Stimulated activated CD8-positive, alpha-beta memory T cell treated with anti-CD3 and anti-CD28 coated beads, Interleukin-4, amount 100 ng/mL, for 1 hour (primary cell): ENCODE measurements at places on chromosomes 5 and 9.

- DNase-seq, result no peak
Measured at GRCh38 chr5:151961557-151961956, 36.9 kb upstream of the GLRA1 start.

DNA sequence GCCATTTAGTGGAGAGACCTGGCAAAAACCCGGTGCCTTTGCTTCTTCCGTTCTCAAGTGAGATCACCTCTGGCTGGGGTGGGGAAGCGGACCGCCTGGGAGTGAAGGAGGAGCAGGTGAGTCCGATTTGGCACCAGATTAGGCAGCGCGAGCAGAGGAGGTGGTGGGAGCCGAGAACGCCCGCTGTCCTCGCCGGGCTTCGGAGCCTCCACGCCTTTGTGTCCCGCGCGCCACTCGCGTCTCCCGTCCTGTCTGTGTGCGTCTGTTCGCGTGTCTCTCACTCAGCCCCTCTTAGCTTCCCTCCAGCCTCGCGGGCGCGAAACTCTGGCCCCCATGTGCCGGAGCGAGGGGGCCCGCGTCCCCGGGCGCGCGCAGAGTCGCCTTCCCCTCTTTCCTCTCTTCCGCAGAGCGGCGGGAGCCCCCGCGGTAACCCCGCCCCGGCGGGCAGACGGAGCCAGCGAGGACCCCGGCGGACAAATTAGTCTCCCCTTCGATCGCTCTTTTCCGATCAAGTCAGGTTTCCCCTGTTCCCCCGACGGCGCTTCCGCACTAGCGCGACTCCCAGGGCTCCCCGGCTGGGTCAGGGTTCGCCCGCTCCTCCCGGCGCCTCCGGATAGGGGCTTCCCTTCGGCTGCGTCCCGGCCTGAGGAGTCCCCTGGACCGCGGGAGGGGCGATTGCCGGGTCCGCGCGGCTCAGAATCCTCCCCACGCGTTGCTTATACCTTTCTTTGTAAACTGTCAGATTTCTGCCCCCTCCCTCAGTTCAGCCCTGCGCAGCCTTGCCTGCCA, 7.1 kb downstream of the POU4F3 start:
- no peak for DNase-seq

GRCh38 chr5:28580616-28581015, 1542.2 kb upstream of the CDH9 start:
- DNase-seq, result no peak

- no peak for DNase-seq
Measured at GRCh38 chr5:139974661-139975060, 68.4 kb downstream of the NRG2 start.

DNA sequence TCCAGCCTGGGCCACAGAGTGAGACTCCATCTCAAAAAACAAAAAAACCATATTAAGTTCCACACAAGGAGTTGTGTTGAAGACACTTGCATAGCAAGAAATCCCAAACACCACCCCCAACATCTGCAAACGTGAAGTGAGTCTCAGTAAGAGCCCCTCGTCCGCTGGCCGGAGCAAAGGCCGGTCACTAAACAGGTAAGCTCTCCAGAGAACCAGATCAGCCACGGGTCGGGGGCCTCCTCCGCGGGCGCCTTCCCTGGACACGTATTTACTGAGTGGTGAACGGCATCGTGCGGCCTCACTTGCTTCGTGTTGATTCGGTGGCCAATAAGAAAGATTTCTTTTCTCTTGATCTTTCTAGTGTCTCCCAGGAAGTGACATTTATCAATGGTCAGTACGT, 93.6 kb downstream of the MRPL36 start:
- DNase-seq, result no peak

DNA sequence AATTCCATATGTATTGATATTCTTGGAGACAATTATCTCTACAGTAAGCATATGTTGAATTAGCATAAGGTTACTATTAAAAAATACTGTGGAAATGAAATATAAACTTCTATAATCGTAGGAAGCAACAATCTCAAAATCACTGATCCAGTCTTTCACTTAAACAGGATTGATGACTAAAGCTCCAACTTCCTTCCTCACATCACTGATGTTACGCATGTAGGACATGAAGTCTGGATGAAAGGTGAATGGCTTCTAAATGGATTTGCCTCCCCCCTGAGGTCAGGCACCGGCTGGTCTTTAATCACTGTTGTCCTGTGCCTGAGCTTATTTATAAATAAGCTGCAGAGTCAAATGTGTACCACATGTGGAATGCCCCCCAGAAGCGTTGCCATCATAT, 157.1 kb upstream of the NFIB start:
- no peak for DNase-seq

GRCh38 chr9:27247756-27248155, 49.2 kb downstream of the EQTN start:
- DNase-seq, result no peak

DNA sequence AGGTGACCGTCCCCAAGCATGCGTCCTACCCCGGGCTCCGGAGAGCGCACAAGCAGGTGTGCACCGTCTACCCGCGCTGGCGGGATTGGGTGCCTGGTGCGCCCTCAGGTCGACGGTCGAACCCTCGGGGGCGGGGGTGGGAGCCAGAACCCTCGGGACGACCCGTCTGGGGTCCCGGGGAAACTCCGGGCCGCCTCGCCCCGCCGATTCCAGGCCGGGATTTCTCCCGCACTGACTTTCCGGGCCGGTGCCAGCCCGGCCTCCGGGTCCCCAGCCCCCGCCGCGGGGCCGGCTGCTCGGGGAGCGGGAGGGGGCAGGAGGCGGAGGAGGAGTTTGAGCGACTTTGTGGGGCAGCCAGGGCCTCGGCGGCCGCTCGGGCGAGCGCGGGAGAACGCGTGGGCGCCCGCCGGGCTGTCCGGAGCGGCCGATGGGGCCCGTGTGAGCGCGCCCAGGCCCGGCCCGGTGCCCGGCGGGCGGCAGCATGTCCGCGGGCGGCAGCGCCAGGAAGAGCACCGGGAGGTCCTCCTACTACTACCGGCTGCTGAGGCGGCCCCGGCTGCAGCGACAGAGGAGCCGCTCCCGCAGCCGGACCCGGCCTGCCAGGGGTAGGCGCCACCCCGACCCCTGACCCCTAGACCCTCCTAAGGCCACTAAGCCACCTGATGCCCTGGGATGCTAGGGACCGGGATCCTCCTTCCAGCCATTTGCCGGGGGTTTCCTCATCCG, at the start of gene DAB2IP:
Gene DAB2IP (plus strand): TSS at position 340 of the 726 bp plus-strand sequence. CDS start 142 bp downstream, at position 482.
- no peak for DNase-seq

DNA sequence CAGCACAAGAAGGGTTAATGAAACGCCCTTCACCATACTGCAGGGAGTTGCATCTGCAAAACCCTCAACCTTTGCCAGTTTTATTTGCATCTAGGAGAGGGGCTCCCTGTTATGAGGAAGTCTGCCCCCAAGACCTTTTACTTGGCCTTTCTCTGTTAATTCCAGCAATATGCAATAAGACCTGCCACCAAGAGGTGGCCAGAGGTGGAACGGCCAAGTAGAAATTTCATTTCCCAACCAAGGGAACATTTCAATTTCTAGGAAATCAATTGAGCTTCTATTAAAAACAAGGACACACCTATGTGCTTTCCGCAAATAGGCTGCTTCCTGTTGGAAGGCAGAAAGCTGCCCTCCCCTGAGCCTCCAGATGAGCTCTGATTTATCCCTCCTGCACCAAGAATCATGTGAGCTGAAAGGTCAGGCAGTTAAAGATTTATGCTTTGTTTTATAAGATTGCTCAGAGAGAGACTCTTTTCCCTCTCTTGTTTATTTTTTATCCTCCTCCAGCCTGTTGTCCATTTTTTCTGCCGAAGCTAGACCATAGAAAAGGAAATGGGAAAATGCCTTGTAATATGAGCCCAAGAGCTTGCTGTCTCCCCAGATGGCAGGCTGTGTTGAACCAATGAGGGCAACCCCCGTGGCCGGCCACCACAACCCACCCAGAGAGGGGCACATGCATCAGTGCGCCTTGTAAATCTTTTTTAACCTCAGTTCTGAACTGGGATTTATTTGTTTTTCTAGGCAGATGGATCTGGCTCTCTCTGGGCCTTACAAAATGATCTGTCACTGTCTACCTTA, 572.8 kb downstream of the TLE1 start:
- no peak for DNase-seq

DNA sequence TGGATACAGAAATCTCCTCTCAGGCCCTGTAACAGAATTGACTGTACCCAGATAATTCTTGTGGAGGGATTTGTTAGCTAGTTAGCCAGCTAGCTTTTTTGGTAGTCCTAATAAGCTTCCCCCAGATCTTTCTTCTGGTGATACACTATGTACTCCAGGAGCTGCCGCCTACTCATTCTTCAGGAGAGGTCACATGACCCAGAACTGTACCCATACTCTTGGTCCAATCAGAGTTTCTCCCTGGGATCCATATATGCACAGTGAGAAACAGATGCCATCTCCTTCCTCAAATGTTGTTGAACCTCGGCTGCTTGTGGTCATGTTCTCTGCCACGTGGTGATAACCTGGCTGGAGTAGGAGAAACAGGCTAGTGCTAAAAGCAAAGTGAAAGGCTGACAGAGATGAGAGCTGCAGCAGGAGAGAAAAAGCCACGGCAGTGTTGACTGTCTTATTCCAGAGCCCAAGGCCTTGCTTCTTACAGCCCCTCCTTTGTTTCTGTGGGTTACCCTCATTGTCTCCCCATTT, 123.0 kb upstream of the RFX3 start:
- no peak for DNase-seq

DNA sequence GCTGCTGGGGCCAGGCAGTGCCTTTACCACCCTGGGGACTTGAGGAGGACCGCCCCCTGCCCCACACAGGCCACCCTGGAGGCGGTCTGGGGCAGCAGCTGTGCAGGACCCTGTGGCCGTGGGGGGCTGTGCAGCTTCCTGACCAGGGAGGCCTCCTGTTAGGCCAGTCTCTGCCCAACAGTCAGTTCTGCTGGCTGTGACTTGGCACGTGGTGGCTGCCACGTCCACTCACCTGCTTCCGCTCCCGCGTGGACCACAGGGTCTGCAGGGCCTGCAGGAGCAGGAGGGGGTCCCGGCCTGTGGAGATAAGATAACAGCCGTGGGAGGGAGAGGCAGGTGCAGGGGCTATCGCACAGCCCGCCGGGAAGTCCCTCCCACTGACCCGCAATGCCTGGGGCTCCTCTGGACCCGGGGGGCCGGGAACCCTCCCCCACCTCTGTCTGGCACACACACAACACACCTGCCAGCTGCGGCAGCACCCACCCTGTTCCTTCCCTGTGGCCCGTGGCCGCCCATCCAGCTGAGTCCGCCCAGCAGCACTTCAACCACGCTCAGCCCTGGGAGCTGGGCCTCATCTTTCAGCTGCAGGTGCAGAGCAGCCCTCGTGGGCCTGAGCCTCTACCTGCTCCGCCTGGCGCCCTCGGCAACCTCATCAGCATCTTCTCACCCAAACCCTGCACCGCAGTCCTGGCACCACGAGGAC, 39.7 kb downstream of the EXD3 start:
- no peak for DNase-seq

- DNase-seq, result no peak
Measured at GRCh38 chr9:135908093-135908753, 877 bp upstream of the CAMSAP1 start.

DNA sequence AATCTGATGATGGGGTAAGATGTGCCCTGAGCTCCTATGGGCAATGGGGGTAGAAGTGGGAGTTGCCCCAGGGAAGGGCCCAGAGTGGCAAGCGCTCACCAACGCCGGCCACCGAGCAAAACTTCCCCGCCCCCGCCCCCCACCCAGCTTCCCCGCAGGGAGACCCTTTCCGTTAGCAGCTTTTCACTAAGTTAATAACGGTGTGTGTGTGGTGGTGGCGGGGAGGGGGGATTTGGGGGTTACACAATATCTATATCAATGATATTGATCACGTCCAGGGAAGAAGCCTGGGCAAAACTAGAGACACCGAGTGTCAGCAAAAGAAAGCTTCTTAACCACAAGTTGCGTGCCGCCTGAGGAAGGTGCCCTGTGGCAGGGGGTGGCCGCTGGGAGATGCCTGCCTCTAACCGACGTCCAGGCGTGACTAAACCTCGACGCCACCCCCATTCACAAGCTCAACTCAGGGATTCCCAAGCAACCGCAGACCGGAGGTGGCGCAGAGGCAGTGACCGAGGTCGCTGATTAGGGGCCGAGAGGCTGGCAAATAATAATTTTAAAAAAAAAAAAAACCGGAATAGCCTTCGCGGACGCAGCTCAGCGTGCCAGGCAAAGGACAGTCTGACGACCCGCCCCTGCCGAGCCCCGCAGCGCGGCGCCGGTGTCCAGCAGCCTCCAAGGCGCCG, 222.6 kb downstream of the MEF2C start:
- DNase-seq, result no peak

DNA sequence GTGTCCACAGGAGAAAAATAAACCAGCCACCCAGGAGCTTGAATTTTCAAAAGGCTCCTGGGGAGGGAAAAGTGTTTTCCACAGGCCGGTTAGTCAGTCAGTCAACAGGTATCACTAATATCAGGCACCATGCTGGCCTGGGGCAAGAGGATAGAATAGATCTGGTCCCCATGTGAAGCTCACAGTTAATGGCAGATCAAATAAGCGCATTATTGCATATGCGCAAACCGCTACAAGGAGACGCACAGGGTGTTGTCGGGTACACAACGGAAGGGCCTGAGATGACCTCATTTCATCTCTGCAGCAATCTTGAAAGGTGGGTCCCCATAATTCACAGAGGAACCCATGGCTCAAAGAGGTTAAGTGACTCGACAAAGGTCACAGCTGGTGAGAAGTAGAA, 260.7 kb downstream of the CRB2 start:
- no peak for DNase-seq

DNA sequence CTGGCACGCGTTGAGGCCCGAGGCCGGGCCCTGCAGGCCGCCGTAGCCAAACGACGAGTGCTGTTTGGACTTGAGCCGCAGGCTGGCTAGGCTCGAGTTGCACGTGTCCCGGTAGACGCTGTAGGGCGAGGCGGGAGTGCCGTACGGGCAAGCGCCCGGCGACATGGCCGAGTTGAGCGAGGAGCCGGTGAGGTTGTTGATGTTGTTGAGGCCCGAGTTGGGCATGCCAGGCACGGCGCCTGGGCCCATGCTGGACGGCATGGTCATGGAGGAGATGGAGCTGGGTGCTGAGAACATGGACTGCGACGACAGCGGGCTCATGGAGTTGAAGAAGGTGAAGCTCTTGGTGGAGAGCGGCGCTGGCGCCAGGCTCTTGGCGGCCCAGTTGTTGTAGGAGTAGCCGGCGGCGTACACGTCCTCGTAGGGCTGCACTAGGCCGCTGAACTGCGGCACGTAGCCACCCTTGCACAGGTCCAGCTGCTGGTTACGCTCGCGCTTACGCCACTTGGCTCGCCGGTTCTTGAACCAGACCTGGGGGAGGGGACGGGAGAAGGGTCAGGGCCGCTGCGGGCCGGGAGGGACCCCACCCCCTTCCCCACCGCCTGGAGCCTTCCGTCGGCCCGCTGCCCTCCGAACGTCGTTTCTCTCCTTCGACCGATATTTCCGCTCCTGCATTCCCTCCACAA, 5.1 kb downstream of the PITX1 start:
- no peak for DNase-seq
